ENCODE measurements at places on chromosomes 11 and 22. TPM values are rescaled to one million over a fixed set of nuclear protein-coding genes. Genes with fewer than 3 reads are reported as not detected.
A peak's percentile ranks its signal among the peaks of the same experiment; 100 is the strongest.

The TXNRD2 gene
- 14.5 TPM for total RNA-seq

DNA sequence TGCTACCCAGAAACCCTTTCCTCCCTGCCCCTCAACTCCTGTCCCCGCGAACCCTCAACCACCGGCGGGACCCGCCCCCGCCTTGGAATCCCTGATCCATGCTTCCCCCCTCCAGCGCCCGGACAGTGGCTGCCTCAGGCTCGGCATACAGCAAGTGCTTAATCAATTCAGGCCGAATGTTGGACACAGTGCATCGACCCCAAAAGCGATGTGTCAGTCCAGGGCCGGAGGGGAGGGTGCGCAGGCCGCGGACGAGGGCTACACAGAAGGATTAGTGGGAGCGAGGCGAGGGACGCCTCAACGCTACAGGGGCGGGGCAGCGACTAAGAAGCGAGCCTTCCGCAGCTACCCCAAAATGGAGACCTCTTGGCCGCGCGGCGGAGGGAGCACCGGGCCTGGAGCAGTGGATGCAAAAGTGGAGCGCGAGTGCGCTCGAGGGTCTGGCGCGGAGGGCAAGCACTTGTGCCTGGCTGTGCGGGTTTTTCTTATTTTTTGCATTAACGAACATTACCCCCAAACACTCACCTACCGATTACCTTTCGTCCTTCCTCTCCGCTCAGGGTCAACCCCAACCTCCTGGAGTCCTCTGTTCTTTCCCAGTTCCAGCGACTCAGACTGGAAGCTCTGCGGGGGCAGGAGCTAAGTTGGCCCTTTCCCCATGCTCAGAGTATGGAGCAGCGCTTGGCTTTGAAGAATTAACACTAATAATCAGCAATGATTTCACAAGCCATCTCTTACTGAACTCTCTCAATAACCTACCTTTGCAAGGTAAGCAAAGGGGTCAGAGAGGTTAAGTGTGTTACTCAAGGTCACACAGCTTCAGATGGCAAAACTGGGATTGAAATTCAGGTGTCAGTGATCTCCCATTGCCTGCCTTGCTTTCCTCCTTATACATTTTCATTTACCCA lies 30.0 kb upstream of the WNT11 start:
- DNase-seq, result peak; percentile 17

DNA sequence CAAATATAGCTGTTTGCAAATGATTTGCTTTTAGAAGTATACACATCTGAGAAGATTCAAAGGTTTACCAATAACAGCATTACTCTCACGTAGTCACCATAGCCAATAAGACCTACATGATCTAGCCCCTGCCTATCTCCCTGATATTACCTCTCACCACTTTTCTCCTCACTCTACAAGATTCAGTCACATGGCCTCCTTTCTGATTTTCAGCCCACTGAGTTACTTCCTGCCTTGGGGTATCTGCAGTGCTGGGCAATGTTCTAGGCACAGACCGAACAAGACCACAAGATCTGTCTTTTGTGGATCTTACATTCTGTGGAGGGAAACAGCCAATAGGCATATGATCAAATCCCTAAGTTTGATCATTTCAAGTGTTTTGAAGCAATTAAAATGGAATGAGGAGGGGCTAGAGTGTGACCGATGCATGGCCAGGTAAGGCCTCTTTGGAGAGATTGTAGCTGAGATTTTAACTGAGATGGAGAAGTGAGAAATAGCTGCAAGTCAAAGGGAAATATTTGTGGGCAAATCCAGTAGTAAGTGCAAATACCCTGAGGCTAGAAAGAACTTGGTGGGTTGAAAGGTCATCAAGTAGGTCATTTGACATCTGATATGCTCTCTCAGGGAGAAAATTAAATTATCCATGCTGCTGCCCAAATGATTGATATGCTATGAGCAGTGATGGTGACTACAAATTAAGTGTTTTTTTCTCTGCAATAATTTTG lies 43.1 kb downstream of the ARL14EP start:
- DNase-seq, result no peak

The RTN4RL2 gene
- total RNA-seq, result 0.58 TPM

GRCh38 chr11:101096036-101096704 lies 33.4 kb downstream of the PGR start:
- no peak for DNase-seq

GRCh38 chr22:19168088-19168890 lies 10.2 kb downstream of the SLC25A1 start:
- DNase-seq, result no peak

DNA sequence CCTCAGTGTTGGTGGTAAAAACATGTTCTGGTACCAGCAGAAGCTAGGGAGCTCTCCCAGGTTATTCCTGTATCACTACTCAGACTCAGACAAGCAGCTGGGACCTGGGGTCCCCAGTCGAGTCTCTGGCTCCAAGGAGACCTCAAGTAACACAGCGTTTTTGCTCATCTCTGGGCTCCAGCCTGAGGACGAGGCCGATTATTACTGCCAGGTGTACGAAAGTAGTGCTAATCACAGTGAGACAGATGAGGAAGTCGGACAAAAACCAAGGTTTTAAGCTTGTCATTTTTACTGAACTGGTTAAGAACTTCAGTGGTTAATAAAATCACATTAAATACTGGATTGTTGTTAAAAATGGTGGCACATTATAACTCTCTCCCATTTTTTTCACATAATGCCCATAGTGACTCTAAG lies 42.6 kb upstream of the VPREB1 start:
- no peak for DNase-seq

DNA sequence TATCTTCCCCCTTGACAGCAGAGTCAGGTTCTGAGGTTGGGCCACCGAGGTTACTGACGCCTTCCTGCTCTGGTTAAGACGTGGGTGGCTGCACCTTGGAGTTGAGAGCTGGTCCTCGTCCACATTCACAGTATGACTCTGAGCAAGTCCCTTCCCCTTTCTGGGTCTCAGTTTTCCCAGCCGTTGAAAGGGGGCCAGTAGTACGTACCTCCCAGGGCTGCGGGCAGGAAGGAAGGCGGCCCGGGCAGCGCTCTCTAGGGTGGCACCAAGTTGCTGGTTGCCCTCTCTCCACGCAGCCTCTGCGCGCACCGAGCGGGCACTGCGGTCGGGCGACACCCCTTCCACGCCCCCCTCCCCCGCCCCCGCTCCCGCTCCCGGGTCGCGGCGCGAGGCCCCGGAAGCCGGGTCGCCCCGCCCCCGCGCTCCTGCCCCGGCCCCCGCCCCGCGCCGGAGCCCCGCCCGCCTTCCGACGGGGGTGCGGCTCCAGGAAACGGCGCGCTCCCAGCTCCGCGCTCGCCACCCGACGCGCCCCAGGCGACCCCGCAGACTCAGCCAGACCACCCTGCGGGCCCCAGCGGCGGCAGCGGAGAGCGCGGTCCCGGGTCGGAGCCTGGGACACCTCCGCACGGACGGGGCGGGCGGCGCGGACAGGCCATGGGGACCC lies at the start of gene EHBP1L1:
Gene EHBP1L1, plus strand, starts transcription at position 486 of the 664 bp plus-strand sequence. CDS start 250 bp downstream, outside the sequence.
- no peak for DNase-seq

DNA sequence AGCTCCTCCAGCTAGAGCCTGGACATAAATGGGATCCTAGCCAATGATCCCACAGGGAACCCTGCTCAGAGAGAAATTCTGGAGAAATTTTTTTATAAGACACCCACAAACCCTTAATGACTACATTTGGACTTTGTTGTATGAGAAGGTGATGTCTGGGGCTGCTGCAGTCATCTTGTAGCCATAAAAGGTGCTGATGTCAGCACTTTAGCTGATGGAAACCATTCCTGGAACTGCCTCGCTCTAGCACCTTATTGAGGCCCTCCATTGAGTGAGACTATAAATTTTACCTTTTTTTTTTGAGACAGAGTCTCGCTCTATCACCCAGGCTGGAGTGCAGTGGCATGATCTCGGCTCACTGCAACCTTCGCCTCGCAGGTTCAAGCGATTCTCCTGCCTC lies 610.7 kb downstream of the OPCML start:
- DNase-seq, result no peak

The KCNJ5 gene
- 0.53 TPM for total RNA-seq

- no peak for DNase-seq
Measured at GRCh38 chr11:15969281-15969680, 387.1 kb downstream of the SOX6 start.

DNA sequence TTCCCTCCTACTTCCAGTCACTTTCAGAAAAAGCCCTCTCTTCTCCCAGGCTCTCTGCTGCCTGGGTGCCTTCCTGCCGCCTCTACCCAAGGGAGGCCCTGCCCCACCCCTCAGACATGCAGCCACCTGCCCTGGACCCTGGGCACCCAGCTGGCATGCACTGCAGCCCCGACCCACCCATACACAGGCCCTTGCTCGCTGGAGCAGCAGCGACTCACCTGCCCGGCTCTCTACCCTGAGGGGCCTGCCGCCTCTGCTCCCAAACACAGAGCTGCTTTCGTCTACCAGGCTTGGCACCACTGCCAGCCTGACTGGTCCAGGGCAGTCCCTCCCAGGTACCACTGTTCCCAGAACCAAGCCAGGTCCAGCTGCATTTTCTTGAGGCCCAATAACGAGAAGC lies 1.2 kb upstream of the TSSK2 start:
- no peak for DNase-seq

DNA sequence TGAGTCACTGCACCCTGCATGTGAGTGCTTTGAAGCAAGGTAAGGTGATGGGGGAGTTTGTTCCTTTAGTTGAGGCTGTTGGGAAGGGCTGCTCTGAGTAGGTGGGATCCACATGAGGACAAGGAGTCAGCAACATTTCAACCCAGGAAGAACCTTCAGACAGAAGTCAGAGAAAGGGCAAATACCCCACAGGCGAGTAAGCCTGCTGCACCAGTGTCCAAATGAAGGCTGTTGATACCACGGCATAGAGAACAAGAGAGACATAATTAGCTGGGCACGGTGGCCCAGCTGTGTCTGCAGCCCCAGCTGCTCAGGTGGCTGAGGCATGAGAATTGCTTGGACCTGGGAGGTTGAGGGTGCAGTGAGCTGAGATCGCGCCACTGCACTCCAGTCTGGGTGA lies 54.3 kb upstream of the CLMP start:
- no peak for DNase-seq

- peak; percentile 75 for DNase-seq
Measured at GRCh38 chr11:121466063-121466794, 13.5 kb upstream of the SORL1-AS1 start.

The SPI1 gene
- 5.2 TPM for total RNA-seq

The SCN3B gene
- total RNA-seq, result 5.6 TPM

DNA sequence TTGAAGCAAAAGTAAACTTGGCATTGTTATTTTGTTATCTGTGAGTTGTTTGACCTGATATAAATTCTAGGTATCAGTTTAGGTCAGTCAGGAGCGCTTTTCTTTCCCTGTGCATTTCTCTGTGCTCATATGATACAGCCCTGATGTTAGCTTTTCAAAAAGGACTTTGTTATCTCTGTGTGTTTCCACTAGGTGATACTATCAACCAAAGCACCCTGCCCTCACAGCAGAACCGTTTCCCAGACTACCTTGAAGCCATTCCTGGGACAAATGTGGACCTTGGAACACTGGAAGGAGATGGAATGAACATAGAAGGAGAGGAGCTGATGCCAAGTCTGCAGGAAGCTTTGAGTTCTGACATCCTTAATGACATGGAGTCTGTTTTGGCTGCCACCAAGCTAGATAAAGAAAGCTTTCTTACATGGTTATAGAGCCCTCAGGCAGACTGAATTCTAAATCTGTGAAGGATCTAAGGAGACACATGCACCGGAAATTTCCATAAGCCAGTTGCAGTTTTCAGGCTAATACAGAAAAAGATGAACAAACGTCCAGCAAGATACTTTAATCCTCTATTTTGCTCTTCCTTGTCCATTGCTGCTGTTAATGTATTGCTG lies 87.7 kb upstream of the BIRC3 start:
- DNase-seq, result no peak

Measured in urinary bladder (tissue), 4 donors.